ENCODE measurements at places on chromosomes 4 and X.

DNA sequence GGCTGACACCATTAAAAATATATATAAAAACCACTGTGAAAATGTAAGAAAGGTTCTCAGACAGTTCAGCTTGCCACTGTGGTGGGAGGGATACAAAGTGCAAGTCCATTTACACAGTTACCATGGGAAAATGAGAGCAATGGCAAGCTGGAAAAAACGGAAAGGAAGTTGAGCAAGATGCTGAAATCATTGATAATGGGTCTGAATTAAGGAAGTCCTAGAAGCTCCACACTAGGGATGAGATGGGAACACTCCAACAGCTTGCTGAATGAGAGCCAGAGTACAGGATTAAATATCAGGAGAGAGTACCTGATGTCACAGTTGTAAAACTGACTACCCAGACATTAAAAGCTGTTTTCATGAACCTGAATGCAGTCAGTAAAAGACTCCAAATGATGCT is 218.6 kb downstream of the PRDM5 start:
- DNase-seq: no peak

DNA sequence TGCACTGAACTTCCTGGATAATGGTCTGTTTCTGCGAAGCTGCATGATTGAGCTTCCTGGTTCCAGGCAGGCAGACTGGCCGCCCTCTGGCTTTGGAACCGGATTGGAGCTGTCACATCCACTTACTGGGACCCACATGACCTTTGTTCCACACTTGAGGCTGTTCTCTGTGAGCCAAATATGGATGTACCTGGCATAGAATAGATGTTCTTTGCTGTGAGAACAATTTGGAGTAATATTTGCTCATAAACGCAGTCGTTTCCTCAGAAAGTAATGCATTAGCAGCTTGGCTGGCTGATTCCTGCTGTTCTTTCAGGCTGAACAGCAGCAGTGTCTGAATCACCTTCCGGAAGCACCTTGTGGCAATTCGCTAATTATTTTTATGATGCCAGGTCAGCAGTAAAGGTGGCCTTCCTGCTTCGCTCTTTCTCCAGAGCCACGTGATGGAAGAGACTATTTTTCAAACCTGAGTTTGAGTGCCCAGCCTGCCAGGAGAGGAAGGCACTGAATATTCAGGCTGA is 78.1 kb upstream of the BOD1L1 start:
- no peak for DNase-seq

DNA sequence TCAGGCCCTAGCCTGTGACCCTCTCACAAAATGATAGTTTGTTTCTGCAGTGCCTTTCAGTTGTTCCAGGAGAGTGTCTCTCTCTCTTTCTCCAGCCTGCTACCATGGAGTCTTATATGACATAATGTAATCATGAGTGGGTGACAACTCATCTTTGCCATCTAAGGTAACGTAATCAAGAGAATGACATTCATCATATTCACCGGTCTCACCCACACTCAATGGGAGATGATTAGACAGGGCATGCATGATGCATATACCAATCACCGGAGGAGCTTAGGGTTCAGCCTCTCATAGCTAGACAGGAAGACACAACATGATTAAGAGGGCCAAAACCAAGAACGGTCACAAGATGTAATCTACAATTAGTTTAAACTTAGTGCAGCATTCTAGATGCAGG is 97.1 kb upstream of the FAM9B start:
- DNase-seq: no peak

GRCh38 chr4:167779864-167780263 is 312.5 kb upstream of the ANXA10 start:
- DNase-seq: no peak

GRCh38 chr4:73718375-73719373 is 21.7 kb upstream of the CXCL8 start:
- DNase-seq: no peak

DNA sequence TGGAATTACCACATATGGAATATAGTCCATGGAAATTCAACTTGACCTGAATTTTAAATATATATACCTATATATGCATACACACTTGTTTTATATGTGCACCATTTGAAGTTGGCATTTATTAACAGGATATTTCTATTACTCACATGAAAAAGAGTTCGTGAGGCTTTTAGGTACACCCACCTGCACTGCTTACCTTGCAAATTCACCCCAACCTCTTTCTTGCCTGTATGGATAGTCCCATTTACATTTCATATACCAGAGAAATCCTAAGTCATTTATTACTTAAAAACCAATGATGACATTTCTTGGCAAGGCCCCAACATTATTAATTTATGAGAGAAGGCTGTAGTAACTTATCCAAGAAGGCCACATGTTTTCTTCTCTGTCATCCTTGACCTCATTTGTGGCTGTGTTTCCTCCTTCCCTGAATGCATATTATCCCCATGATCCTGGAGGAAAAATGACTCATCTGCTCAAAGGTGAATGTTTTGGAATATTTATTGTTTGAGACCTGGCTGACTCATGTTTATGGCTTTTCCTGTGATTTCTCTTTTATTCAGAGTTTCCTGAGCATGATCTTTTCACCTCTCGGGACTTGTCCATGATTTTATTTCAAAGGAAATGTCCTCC is 62.2 kb upstream of the FAM241A start:
- DNase-seq: no peak

- DNase-seq: peak; percentile 29
These were observed 2.4 kb upstream of the SH3KBP1 start for GRCh38 chrX:19889582-19890342.

DNA sequence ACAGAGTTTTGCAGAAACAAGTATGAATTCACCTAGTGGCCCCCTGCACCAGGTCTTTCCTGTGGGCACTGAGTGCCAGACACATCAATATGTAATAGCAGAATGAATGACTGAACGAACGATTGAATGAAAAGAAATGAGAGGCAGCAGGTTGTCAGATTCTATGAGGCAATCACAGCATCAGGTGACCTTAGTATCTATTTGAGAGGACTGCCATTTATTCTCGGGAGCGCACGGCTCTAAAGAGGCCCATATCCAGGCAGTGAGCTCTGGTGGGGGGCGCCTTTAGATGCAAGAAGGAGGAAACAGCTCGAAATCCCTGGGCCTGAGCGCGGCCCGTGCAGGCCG is 528 bp upstream of the SLC25A4 start:
- no peak for DNase-seq

DNA sequence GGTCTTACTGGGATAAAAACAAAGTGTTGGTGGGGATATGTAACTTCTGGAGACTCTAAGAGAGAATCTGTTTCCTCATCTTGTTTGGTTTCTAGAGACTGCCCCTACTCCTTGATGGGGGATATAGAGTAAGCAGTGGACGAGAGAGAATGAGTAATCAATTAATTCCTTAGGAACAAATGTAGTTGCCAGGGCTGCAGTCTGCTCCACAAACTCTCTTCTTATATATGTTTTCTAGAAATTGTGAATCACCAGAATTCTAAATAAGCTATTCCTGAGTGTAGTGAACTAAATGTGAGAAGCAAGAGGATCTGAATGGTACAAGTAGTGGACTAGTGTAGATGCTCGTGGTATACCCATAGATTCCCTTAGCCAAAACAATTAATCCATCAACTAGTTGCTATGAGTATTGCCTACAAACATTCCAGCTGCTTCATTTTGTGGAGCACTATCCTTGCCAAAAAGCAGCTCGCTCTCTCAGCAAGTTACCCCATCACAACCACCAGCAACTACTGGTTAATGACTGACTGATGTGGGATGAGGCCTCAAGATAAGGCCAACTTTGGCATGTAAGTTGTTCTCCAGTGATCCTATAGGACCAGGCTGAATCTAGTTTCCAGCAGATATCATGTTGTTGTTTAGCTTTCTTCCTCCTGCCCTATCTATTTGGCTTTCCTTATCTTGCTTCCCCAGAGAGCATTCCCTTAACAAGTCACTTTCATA is 273.0 kb downstream of the SLC7A11 start:
- DNase-seq: no peak

GRCh38 chr4:121376556-121376955 is 4.3 kb downstream of the QRFPR start:
- no peak for DNase-seq

GRCh38 chr4:141309874-141310273 is 89.2 kb downstream of the ZNF330 start:
- DNase-seq: no peak

DNA sequence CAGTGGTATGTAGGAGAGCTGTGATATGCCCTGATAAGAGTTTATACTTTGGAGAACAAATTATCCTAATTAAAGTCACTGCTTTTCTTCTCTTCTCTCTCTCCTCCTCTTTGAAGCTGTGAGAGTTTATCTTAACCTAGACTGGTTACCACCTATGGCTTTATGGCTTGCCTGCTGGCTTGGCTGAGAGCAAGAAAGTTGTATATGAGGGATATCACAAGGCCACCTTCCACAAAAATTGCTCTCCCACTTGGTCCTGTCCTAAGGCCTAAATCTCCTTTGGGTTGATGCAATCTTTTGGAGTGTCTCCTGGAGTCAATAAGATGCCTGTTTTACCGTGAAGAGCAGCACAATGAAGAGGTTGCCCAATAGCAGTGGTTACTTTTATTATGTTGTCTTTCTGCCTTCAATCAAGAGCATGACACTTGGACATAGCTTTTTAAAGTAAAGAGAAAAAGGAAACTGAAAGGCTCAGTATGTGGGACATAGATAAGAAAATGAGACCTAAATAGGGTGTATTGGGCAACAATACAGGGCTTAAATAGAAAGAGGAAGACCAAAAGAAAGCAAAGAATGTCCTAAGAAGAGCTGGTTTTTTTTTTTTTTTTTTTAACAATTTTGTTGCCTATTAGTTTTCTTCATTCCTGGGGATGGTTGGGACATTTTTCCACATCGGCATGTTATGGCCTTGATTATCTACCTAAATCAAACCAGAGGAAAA is 9.2 kb downstream of the GUCY1A1 start:
- no peak for DNase-seq

DNA sequence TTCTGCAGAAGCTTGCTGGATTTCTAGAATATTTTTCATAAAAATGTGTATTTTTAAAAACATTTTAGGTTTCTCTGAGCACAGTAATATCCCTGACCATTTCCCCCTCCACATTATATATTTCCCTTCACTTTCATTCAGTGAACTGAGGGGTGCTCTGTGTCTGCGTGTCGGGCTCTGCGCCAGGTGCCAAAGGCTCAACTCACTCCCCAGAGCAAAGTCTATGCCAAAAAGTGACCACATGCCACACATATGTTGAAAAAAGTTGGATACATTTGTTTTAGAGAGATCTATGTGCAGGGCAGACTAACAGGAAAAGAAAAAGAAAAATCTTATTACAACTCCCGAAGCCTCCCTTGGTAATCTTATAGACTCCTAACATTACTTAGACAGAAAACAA is 233.7 kb downstream of the MGST2 start:
- DNase-seq: no peak

DNA sequence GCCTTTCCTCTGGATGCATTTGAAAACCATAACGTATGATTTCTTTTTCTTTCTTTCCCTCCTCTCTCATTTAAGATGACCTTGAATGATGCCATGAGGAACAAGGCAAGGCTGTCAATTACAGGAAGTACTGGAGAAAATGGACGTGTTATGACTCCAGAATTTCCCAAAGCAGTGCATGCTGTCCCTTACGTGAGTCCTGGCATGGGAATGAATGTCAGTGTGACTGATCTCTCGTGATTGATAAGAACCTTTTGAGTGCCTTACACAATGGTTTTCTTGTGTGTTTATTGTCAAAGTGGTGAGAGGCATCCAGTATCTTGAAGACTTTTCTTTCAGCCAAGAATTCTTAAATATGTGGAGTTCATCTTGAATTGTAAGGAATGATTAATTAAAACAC is 142.8 kb downstream of the GRIA2 start:
- DNase-seq: no peak

DNA sequence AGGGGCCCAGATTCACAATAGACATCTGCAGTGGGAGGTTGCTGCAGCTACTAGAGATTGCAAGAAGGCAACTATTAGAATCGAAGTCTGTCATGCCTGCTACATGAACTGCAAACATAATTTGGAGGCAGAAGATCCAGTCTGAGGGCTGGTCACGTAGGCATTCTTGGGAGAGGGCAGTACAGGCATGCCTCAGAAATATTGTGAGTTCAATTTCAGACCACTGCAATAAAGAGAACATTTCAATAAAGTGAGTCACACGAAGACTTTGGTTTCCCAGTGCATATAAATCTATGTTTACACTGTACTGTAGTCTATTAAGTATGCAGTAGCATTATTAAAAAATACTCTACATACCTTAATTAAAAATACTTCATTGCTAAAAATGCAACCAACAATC is 585.8 kb upstream of the FAT1 start:
- no peak for DNase-seq

- DNase-seq: no peak
These were observed 2.2 kb downstream of the UGT2B7 start for GRCh38 chr4:69098470-69098869.

DNA sequence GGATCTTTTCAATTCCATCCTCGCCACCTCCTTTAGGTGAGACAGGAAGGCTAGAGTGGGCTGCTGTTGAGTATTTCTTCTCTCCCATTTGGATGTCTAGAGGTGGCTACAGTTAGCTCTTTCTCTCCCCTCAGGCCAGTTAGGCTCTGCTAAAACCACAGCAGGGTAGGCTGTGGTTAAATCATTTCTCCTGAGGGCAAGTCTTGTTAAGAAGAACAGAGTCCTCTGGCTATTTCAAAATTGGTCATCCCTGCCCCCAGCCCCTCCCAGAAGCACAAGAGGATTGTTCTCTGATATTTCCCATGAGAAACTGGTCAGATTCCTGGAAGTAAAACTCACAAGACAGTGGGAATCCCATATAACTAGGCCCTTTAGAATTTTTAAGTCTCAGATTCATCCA is 1359.5 kb downstream of the TECRL start:
- no peak for DNase-seq

GRCh38 chr4:48255959-48256342 is 13.7 kb downstream of the TEC start:
- no peak for DNase-seq

DNA sequence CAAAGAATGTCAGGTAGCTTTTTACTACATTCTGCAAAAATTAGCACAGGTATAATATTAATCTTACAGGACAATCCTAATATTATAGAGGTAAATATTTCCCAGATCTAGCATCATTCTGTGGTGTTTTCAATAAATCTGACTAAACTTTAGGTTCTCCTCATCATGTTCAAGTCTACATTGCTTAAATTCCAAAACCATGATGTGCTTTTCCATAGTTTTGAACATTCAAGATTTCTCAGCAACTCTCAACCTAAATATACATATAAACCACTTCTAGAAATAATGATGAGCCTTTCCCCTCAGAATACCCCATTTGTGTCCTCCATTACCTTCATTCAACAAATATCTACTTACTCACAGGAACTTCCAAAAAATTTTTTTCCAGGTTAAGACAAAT is 23.1 kb downstream of the EIF4E start:
- DNase-seq: no peak

- DNase-seq: no peak
These were observed 7.9 kb downstream of the GPR101 start for GRCh38 chrX:137025930-137026329.

GRCh38 chr4:26060286-26060685 is 146.3 kb downstream of the SMIM20 start:
- no peak for DNase-seq

GRCh38 chr4:139247241-139247640 is 32.8 kb downstream of the MGARP start:
- DNase-seq: no peak

Data from central memory CD4-positive, alpha-beta T cell (primary cell).